ENCODE measurements at places on chromosomes 16 and 17. TPM values are rescaled to one million over a fixed set of nuclear protein-coding genes. Genes with fewer than 3 reads are reported as not detected.

Gene MYH1
- not detected for total RNA-seq

DNA sequence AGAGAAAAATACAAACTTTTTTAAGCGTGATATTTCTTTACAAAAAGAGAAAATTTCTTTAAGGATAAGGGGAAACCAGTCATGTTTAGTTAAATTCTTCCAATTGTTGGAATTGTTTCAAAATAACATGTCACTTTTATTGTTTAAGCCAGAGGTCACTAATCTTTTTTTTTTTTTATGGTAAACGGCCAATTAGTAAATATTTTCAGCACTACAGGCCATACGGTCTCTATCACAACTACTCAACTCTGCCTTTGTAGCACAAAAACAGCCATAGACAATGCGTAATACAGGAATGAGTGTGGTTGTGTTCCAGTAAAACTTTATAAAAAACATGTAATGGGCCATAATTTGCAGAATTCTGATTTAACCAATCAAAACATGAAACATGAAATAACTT is 401.4 kb downstream of the GRIN2A start:
- no peak for ATAC-seq

DNA sequence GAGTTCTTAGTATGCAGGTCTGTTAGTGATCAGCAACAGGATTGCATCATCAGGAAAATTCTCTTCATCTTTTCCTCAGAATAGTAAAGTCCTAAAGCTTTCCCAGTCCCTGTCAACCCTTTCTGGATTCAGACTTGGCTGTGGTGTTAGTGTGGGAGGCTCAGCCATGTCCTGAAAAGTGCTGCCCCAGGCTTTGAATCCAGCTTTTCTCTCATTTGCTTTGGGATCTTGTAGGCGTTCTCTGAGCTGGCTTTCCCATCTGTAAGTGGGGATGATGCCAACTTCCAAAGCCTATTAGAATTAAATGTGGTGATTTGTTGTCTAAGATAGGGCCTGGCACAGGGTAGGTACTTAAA is 3.0 kb downstream of the ALKBH5 start:
- no peak for ATAC-seq

DNA sequence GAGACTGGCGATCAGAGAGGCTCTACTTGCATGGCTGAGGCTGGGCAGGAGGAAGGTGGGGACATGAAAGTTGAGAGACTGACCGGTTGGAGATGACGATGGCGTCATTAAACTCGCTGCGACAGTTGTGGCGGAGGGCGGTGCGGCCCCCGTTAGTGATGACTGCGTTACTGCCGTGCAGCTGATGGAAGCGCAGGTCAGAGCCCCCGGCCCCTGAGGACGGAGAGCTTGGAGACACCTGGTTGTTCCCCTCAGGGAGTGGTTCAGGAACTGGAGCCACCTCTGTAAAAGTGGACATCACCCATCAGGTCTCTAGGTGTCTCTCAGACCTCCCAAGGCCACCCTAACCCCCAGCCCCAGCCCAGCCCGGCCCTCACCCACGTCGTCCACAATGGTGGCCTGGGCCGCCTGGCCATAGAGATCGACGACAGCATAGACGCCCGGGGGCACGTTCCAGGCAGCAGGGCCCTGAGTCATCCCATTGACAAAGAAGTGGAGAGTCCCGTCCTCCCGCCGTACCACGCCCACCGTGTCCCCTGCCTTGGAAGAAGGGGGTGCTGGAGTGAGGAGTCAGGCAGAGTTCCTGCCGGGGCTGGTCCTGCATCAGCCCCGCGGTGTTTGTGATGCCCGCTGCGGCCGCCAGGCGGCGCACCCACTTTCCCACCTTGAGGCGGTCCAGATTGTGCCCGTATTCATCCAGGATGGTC is 5.3 kb downstream of the NEURL4 start:
- ATAC-seq = peak; percentile 30

- no peak for ATAC-seq
Observed at GRCh38 chr16:23952971-23953300, 117.2 kb downstream of the PRKCB start.

DNA sequence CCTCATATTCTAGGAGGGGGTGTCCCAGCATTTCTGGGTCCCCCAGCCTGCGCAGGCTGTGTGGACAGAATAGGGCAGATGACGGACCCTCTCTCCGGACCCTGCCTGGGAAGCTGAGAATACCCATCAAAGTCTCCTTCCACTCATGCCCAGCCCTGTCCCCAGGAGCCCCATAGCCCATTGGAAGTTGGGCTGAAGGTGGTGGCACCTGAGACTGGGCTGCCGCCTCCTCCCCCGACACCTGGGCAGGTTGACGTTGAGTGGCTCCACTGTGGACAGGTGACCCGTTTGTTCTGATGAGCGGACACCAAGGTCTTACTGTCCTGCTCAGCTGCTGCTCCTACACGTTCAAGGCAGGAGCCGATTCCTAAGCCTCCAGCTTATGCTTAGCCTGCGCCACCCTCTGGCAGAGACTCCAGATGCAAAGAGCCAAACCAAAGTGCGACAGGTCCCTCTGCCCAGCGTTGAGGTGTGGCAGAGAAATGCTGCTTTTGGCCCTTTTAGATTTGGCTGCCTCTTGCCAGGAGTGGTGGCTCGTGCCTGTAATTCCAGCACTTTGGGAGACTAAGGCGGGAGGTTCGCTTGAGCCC is 11.6 kb downstream of the STH start:
- ATAC-seq = peak; percentile 35

DNA sequence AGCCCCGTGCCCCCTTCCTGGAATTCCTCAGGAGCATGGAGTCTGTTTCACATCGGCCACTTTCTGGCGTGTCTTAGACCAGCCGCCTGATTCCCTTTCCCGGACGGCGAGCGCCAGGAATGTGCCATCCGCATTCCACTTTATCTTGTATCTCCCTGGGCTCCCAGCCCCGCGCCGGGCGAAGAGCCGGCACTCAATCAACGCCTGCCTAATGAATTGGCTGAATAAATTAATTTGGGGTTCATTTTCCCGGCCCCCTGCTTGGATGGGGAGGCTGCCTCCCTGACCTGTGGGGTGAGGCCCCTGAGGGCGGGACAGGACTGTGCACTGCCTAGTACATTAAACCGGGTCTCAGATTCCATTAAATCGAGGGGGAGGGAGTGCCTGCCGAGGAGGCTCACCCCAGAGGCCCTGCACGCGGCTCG is 282.3 kb upstream of the TNRC6C start:
- ATAC-seq = no peak

- no peak for ATAC-seq
Observed at GRCh38 chr16:76729525-76729924, 452.3 kb downstream of the CNTNAP4 start.
